NCI-H1436 treated with DMSO at 0.1 percent for 48 hours (cell line): ENCODE measurements at places on chromosomes 11 and 22.

- no peak for DNase-seq
These were observed 6.2 kb downstream of the TBX1 start for GRCh38 chr22:19766511-19767426.

DNA sequence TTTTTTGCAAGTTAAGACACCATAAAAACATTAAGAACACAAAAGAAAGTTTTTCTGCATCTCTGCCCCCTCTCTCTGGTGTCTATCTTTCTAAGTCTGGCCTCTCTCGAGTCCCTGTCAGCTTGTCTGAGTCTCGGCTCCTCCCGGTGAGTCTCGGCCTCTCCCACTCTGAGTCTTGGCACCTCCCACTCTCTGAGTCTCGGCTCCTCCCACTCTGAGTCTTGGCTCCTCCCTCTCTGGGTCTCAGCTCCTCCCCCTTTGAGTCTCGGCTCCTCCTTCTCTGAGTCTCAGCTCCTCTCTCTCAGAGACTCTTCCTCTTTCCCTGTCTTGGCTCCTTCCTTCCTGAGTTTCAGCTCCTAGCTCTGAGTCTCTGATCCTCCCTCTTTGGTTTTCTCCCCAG, 72.5 kb upstream of the AMPD3 start:
- DNase-seq: no peak

GRCh38 chr11:65366340-65366773, 11.8 kb downstream of the TIGD3 start:
- peak; percentile 24 for DNase-seq

GRCh38 chr11:67616431-67617242, 9.9 kb downstream of the NDUFV1 start:
- no peak for DNase-seq

GRCh38 chr11:12101318-12101717, 9.1 kb upstream of the MICAL2 start:
- no peak for DNase-seq

GRCh38 chr22:32123657-32124056, 35.4 kb downstream of the C22orf42 start:
- DNase-seq: no peak

DNA sequence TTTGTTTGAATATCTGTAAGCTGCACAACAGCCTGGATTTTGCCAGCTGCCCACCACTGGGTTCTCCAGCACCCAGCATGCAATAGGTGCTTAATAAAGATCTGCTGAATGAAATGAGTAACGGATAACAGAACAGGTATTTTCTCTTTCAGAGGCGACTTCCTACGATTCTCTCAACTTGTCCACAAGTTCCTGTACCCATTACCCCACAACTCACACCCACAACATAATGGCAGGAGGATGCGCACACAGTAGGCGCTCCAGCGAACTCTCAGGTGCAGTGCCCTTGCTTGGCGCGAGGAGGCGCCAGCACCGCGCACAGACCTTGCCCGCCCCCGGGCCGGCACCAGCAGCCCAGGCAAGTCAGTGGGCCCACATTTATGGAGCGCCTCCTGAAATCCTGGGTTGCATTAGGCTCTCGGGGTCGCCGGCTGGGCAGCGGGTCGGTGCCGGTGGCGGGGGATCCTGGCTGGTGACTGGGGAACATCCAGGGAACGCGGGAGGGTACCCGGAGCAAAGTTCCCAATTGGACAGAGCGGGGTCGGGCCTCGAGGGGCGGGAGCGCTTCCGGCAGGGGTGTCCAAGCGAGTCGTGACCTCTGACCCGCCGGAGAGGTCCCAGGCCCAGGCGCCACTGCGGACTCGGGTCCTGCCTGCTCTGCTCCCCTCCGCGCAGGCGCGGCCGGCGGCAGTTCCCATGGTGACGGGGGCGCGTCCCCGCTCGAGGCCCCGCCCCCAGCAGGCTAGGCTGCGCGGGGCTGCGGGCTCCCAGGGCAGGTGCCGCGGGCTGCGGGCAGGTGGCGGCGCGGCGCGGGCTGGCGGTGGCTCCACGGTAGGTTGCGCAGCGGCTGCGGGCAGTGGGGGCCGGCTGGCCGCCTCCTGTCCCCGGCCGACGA, at the start of gene KIAA1671:
Gene KIAA1671, plus strand, starts transcription at position 775 of the 895 bp plus-strand sequence. CDS start 75,284 bp downstream, outside the sequence.
- DNase-seq: no peak

GRCh38 chr11:64858467-64859263, 14.2 kb upstream of the CDC42BPG start:
- no peak for DNase-seq

- DNase-seq: no peak
These were observed 78.0 kb downstream of the PHF21B start for GRCh38 chr22:44931766-44932165.

- no peak for DNase-seq
These were observed 38.9 kb downstream of the GRIA4 start for GRCh38 chr11:105648762-105649161.

DNA sequence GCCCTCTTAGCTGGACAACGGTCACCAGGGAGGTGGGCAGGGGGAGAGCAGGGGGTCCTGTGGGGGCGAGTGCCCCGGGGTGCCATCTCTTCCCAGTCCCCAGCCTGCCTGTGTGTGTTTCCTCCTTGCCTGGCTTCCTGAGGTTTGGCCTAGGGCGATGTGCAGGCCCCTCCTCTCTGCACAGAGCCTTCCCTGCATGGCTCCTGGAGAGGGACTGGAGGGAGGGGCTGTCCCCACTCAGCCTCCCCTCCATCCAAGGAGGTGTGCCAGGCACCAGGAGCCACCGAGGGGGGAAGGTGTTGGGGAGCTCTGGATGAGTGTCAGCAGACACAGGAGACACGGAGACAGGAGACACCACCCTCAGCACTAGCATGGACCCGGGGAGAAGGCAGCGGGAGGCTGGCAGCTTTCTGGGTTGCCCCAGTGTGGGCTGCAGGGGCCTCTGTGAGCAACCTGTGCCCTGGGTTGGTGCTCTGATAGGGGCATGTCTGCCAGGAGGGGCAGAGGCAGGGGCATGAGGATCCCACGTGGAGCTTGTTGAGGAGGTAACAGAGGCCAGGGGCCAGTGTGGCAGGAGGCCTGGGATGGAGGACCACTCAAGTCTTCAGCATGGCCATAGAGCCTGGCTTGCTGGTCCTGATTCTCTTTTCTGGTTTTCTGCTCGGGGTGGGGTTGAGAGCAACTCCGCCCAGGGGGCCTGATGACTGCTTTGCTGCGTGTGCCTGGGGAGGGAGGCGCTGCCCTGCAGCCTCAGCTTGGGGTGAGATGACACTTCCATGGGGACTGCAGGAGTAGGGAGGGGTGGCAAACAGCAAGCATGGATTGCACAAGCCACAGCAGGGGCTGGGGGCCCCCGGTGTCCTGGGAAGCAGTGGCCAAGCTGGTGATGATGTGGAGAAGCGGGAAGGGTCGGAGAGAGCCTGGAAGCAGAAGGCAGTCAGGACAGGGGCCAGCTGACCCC, 78.8 kb downstream of the ST3GAL4 start:
- no peak for DNase-seq

- DNase-seq: no peak
These were observed 46.8 kb downstream of the PKNOX2 start for GRCh38 chr11:125211191-125211947.

DNA sequence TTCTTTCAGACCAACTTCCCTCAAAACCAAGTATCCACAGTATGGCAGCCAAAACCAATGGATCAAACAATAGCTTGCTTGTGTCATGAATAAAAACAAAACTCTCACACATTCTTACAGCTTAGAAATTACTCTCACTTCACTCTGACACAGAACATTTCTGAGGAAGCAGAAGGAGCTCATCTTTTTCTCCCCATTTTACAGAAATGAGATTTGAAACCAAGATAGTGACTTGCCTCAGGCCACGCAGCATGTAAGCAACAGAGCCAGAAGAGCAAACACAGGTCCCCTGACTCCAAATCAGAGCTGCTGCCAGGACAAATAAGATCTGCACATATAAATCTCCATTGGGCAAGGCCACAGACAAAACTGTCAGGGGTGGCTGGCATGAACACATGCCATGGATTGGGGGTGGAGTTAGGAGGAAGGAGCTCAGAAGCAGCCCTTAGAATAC, 64.8 kb downstream of the RAB30 start:
- DNase-seq: no peak

- no peak for DNase-seq
These were observed 73.8 kb upstream of the HTATIP2 start for GRCh38 chr11:20289732-20290131.

DNA sequence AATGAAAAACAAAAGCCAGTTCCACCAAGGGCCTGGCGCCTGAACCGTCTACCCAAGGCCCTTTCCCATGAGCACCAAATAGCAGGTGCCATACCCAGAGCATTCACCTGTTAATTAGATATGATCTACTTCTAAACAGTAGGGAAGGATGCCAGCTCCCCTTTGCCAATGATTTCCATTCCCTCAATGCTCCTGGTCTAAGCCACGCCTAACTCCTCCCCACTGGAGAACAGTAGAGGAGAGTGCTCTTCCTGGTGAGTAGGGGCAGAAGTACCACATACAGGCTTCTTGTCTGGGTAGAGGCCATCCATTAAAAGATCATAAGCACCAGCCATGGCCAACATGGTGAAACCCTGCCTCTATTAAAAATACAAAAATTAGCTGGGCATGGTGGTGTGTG, 40.7 kb downstream of the PACSIN2 start:
- DNase-seq: no peak

- no peak for DNase-seq
These were observed 2.3 kb downstream of the C1QTNF5 start for GRCh38 chr11:119338318-119338890.
